Stimulated activated CD8-positive, alpha-beta memory T cell treated with anti-CD3 and anti-CD28 coated beads, Interleukin-2, amount 100 ng/mL, for 1 hour (primary cell): ENCODE measurements at places on chromosomes 4 and X.

DNA sequence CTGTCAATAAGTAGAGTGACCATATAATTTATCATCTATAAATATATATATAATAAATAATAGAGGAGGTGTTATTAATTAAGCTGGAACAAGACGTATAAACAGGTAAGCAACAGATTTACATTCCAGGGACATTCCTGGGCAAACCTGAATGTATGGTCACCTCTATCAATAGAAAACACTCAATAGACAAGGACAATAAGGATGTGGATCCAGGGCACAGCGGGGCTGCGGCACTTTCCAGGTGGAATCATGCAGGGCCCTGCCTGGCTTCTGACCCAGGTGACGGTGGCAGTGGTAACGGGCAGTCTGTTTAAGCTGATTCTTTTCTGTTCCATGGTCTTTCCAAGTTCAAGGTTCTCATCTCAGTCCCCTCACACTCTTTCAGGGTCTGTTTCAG, 22.5 kb downstream of the ENPEP start:
- no peak for DNase-seq

- DNase-seq: no peak
Observed at GRCh38 chrX:5971300-5971699, 257.4 kb downstream of the NLGN4X start.

GRCh38 chr4:149781150-149781549, 34.5 kb downstream of the IQCM start:
- DNase-seq: no peak

DNA sequence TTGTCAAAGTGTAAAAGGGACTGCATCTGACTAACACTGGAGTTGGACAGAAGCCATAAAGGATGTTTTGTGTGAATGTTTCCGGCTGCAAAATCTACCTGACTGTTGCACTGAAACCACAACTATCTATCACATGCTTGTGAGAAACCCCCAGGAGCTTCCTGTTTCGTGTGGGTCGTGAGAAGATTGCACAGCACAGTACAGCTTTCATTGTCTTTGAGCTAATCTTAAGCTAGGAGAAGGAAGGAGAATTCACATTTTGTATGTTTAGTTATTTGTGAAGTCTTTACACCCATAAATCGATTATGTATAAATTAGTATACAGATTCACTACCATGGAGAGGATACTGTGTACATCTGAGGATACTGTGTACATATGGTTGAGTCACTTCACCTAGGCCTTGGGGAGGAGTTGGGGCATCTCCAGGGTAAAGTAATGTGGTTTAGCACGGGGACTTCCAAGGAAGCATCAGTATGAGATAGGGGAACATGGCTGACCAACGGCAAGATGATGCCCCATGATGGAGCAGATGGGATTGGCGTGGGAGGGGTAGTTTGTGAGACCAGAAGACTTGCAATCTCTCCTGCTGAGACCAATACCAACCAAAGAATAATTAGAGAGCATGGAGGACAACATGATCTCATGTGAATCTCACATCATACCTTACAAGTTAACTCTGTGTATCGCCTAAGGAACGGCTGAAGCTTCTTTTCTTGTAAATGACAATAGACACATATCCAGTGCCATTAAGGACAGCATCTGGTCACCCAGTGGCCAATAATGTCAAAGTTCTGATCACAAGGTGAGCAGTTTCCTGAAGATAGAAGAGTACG, 43.1 kb upstream of the FAM9C start:
- DNase-seq: no peak

GRCh38 chr4:153241970-153242838, 38.0 kb downstream of the TRIM2 start:
- DNase-seq: no peak

DNA sequence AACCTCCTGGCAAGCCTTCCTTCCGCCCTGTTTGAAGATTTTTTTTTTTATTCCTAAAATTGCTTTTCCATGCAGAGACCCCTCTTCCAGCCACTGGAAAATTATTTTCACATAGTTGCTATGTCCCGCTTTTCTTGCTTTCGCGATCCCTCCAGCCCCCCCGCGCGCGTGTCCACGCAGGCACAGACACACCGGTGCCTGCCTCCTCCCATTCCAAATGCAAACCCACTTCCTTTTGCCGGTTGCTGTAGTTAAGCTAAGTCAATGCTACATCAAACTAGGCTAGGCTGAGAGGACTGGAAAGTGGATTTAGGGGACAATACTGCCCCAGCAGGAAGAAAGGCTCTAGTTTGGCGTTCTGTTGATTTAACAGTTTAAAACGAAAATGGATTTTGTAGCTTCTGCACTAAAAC, 111.0 kb downstream of the DHX15 start:
- DNase-seq: no peak

- no peak for DNase-seq
Observed at GRCh38 chr4:106287353-106287969, 28.5 kb downstream of the TBCK start.

- DNase-seq: no peak
Observed at GRCh38 chr4:56067826-56068225, 119.1 kb downstream of the CEP135 start.

GRCh38 chr4:41693629-41694028, 54.9 kb downstream of the PHOX2B start:
- no peak for DNase-seq

- DNase-seq: no peak
Observed at GRCh38 chr4:27986476-27986875, 1125.8 kb downstream of the STIM2 start.

DNA sequence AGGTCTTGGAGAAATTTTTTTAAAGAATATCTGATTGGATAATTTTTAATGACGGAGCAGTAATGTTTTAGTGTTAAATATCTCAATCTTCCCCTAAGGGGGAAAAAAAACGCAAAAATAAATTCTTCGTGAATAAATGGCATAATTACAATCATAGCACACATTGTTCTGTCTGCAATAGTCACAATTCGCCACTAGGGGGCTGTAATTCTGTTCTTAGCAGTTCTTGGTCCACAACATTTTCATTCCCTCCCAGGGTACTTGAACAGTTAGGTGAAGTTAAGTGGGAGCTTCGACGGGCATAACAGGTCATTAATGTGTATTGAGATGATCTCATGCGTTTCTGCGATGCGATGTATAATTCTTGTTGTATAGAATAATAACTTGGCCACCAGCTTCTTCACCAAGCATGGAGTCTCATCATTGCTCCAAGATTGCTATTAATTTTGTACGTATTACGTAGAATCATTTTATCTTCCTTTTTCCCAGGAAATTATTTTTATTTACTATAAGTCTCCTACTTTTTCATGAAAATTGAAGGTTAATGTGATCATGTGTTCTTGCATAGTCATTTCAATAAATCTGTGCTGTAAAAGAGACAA, 27.2 kb downstream of the HTR2C start:
- DNase-seq: no peak

DNA sequence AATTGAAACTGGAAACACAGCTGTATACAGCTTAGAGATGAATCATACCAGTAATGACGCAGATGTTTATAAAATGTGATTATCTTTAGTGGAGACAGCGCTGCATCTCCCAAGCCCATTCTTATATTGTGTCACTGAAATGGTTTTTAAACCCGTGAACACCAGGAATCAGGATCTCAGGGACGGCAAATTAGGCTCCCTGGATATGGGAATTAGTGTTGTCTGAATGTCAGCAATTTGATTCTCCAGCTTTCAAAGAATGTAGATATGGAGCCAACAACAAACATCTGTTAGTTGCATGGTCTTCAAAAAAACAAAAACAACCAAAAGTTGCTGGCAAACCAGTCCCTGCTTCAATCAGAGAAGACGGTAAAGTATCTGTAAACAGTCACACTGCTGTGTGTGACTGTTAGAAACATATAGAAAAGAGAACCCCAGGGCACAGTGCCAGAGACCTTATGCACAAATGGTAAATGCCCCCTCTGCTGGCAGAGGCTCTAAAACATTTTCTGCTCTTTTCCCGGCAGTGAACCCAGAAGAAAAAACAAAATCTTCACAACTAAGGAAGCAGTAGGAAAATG, 351.9 kb upstream of the FTHL17 start:
- no peak for DNase-seq

- no peak for DNase-seq
Observed at GRCh38 chrX:74535086-74535407, 79.4 kb downstream of the RLIM start.

- DNase-seq: no peak
Observed at GRCh38 chrX:18146954-18147353, 73.7 kb downstream of the BEND2 start.
